Mesothelial cell of epicardium (in vitro differentiated cells): ENCODE measurements at places on chromosomes 4 and X. TPM values are rescaled to one million over a fixed set of nuclear protein-coding genes. Genes with fewer than 3 reads are reported as not detected.

Gene PORCN
- total RNA-seq: 9.7 to 11.0 TPM (median 10.1 TPM) in 3 replicates

Gene HS3ST1
- total RNA-seq: 3.4 to 6.2 TPM (median 5.6 TPM) in 3 replicates

Gene PTCHD1
- total RNA-seq: 5.7 to 7.2 TPM (median 7.0 TPM) in 3 replicates

Gene HSD17B13
- total RNA-seq: 0.16 to 0.20 TPM (median 0.18 TPM) in 3 replicates

Gene BANK1
- 0.63 to 0.87 TPM (median 0.82 TPM) in 3 replicates for total RNA-seq

Gene CCDC110
- 0.84 to 2.0 TPM (median 1.0 TPM) in 3 replicates for total RNA-seq

Gene AR
- 7.1 to 7.7 TPM (median 7.2 TPM) in 3 replicates for total RNA-seq

Gene NMU
- 1.7 to 2.2 TPM (median 1.9 TPM) in 3 replicates for total RNA-seq

Gene PGAM4
- not detected in 3 replicates for total RNA-seq

Gene SPP1
- 23.9 to 33.3 TPM (median 30.3 TPM) in 3 replicates for total RNA-seq

GRCh38 chr4:54550395-54551171 lies 107.2 kb upstream of the KIT start:
- no peak for DNase-seq

GRCh38 chrX:150504397-150505182 lies 63.8 kb upstream of the MTM1 start:
- no peak for DNase-seq

- DNase-seq: no peak
These were observed 135.8 kb upstream of the IL1RAPL2 start for GRCh38 chrX:104430072-104430741.

DNA sequence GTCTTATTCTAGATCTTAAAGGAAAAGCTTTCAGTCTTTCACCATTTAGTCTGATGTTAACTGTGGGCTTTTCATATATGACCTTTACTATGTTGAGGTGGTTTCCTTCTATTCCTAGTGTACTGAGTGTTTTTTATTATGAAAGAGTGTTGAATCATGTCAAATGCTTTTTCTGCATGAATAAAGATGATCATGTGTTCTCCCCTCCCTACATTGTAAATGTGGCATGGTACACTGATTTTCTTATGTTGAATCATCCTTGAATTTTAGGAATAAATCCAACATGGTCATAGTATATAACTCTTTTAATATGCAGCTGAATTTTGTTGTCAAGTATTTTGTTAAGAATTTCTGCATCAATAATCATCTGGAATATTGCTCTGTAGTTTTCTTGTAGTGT lies 4.3 kb downstream of the CLGN start:
- DNase-seq: no peak

- no peak for DNase-seq
These were observed 14.0 kb downstream of the PDGFC start for GRCh38 chr4:156957556-156957955.

DNA sequence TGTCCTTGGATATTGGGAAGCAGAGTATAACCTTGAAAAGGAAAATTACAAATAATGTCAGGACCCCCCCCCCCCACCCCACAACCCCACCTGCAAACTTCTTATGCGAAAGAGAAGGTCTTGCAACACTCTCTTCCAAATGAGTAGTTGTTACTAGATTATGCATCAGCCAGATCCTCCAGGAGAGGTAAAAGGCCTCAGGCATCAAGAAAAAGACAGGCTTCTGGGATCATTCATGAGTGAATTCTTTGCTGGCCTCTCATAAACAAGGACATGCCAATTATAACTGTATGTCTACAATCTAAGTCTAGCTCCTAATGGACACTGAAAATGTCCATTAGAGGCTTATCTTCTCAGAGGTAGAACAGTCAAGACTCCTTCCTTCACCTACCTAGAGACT lies 1443.3 kb downstream of the RAPGEF2 start:
- DNase-seq: no peak

- DNase-seq: no peak
These were observed at the start of gene BEND4 for GRCh38 chr4:42152507-42153504. TSS of gene BEND4 (minus strand) at chr4:42152655. CDS start at chr4:42152143, 512 bp downstream.

- no peak for DNase-seq
These were observed 213.6 kb downstream of the AFF2 start for GRCh38 chrX:148713981-148714380.

DNA sequence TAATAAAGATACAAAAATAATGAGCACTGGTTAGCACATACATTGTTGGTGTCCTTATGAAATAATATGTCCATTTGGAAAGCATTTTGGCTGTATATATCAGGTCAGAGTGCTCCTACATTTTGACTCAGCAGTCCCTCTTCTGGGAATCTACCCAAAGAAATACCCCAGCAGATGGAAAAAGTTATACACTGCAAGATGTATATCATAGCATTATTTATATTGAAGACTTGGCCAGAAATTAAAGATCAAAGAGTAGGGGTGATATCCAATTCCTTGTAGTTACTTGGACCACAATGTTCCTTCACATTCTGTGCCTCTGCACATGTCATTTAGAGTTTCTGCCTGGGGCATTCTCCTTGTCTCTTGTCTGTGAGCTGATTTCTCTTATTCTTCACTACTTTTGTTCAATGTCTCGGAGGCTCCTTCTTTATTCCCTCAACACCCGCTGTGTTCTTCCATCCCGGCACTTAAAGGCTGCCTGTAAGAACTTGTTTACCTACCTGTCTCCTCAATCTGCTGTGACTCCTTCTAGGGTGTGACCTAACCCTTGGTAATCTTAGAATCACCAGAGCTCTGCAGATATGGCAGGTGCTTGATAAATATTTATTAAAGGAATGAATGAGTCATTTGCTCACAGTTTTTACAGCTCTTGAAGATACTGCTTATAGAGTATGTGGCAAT lies 3.1 kb upstream of the TSPAN5 start:
- no peak for DNase-seq

GRCh38 chr4:108024878-108025165 lies 35.1 kb downstream of the HADH start:
- no peak for DNase-seq

DNA sequence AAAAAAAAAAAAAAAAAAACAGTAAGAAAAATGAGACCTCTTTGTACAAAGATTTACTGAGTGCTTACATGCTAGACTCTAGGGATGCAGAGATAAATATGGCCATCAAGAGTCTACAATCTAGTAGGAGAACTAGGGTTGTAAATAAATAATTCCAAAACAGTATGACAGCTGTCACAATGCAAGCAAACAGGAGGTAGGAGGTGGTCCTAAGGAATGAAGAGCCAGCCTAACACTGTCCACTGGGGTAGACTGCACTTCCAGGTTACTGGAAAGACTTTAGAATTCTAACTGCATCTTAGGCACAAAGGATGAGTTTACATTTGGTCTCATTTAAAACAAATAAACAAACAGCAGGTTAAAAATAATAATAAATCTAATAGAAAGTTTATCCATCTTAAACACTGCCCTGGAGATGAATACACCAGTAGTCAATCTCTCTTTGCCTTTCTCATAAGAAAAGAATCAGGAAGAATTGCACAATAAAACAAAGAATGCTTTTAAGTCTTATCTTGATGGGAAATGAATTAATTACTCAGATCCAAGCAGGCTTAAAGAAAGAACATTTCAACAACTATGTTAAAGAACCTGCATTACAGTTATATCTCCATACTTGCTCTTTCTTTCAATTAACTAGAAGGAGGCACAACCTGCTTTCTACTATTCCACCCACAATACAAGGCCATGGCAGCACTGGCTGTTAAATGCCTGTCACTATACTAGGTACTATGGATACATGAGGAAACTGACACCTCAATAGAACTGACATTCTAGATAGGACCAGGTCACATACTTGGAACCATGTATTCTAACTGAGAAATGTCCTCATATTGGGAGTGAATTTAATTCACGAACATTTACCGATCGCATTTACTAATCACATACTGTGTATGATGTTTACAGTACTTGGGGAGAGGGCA lies 12.7 kb downstream of the ADGRA3 start:
- no peak for DNase-seq

DNA sequence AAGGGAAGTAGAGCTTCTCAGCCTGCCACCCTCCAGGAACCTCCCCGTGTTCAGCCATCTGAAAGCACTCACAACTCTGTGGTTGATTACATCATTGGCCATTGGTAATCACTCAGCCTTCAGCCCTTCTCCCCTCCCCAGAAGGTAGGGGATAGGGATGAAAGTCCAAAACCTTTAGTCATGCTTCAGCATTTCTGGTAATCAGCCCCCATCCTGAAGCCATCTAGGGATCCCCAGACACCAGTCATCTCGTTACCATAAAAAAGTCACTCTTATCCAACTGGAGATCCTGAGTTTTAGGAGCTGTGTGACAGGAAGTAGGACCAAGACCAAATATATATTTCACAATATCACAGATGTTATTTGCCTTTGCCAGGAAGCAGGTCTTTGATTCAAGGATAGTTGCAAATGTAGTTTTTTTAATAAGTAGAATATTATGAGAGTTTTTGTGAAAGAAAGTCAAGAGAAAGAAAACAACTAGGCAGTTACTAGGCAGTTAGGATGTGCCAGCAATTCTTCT lies 364.6 kb upstream of the NOCT start:
- DNase-seq: no peak

- no peak for DNase-seq
These were observed 403.0 kb upstream of the CNKSR2 start for GRCh38 chrX:20971250-20971649.

DNA sequence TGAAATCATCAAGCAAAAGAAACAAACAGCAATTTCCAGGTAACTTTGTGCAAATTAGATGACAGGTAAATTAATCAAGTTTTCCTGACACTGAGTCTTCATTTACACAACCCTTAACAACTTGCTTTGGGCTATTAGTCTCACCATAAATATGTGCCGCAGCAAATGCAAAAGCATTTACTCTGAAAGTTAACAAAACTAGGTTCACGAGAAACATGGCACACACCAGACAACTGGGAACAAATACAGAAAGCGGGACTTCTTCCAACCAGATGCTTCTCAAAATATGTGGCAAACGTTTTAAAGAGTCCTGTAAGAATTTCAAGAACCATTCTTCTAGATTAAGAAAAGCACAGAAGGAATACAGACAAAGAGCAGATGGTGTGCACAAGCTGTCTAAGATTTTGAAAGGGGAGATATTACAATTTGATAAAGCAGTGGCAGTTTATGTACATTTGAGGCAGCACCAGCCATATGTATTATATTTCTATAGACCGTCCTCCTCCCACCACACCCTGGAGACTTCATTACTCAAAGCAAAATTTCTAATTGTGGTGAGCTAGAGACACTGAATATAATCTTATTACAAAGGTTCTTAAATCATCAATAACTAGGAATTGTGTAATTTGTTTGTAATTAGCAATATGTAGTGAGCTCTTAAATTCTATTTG lies 192.5 kb upstream of the ADAMTS3 start:
- DNase-seq: no peak
